ENCODE measurements at places on chromosomes 11 and 22. TPM values are rescaled to one million over a fixed set of nuclear protein-coding genes. Genes with fewer than 3 reads are reported as not detected.

TYR gene
- total RNA-seq = not detected

FGF19 gene
- not detected for total RNA-seq

GRCh38 chr11:105227363-105227762, 87.8 kb upstream of the CARD18 start:
- no peak for DNase-seq

GRCh38 chr11:44737245-44738085, 10.7 kb downstream of the TSPAN18 start:
- DNase-seq = no peak

DNA sequence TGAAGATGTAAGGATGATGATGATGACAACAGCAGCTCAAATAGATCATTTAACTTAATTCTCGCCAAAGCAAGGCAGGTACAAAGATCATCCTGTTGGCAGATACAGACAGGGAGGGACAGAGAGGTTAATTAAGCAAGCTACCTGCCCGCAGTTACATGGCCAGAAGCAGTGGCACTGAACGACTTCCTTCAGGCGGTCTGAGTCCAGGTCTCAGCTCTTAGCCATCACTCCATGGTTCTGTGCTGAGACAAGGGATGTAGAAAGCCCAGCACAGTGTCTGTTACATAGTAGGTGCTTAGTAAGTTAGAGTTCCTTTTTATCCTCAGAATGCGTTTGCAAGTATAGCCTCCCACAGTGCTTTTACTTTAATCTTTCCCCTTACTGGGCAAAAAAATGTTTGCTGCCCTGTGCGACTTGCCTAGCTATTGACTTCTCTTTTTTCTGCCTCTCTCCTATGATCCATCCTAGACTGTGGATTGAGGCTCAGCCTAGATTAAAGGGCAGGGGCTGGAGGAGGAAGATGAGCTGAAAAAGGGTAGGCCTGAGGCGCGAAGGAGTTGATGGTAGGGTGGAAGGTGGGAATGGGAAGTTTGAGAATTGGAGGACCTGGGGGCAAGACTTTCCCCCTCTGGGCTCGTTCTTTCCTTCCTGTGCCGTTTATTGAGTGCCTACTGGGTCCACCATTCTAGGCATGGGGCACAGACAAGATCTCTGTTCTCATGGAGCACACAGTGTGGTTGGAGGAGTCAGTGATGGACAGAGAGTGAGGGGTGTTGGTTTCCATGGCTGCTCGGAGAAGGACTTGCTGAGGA, 108.2 kb upstream of the OR4B1 start:
- DNase-seq = no peak

DNA sequence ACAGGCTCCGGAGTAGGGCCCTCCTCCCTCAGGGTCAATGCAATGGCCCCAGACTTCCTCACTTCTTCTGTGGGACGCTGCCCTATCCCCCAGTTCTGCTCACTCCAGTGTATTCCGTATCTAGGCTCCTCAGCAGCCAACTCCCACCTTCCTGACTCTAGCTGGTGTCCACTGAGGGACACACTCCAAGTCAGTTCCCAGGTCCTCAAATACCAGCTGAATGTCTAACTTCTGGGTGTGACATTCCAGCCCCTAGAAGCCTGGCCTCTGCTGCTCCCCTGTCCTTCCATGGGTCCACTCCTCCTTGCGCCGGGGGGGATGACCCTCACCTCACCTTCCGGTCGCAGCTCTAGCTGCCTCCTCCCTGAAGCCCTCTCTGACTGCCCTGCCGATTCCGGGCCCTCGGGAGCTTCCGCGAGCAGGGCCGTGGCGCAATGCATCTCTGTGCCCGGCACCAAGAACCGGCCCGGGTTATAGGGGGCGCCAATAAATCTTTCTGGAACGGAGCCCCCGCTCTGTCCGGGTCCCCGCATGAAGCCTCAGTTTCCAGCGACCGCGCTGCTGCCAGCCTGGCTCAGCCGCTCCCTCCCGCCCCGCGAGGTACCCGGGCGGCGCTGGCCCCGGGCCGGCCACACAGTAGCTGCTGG, 15.4 kb downstream of the BAD start:
- no peak for DNase-seq

All from kidney epithelial cell (primary cell).